ENCODE measurements at places on chromosomes 13 and 19. TPM values are rescaled to one million over a fixed set of nuclear protein-coding genes. Genes with fewer than 3 reads are reported as not detected.

NAPSA gene
- total RNA-seq = 4.5 TPM

SULT2A1 gene
- not detected for total RNA-seq

CEACAM4 gene
- total RNA-seq = not detected

KASH5 gene
- 0.33 TPM for total RNA-seq

DCT gene
- 0.13 TPM for total RNA-seq

WDR18 gene
- 47.6 TPM for total RNA-seq

AZU1 gene
- total RNA-seq = not detected

IGFL2 gene
- total RNA-seq = not detected

HCST gene
- total RNA-seq = 195 TPM

NCAN gene
- total RNA-seq = not detected

PNMA8A gene
- total RNA-seq = 0.63 TPM

SMIM24 gene
- 0.25 TPM for total RNA-seq

ZNF835 gene
- 2.3 TPM for total RNA-seq

PDX1 gene
- not detected for total RNA-seq

KCNN4 gene
- 28.8 TPM for total RNA-seq

SIGLEC10 gene
- not detected for total RNA-seq

KLC3 gene
- not detected for total RNA-seq

KLF1 gene
- total RNA-seq = 0.14 TPM

SIGLEC12 gene
- not detected for total RNA-seq

RXFP2 gene
- not detected for total RNA-seq

UBE2M gene
- 69.2 TPM for total RNA-seq

PTH2 gene
- 1.5 TPM for total RNA-seq

PGLYRP2 gene
- not detected for total RNA-seq

NKG7 gene
- total RNA-seq = 63.6 TPM

ZNF229 gene
- 0.66 TPM for total RNA-seq

CYP2S1 gene
- total RNA-seq = 0.94 TPM

IGFL4 gene
- not detected for total RNA-seq

VSTM2B gene
- total RNA-seq = not detected

PLVAP gene
- not detected for total RNA-seq

KCNJ14 gene
- 0.75 TPM for total RNA-seq

RANBP3 gene
- 79.2 TPM for total RNA-seq

PDE4C gene
- not detected for total RNA-seq

BEST2 gene
- total RNA-seq = not detected

SLC1A6 gene
- total RNA-seq = not detected

MEIOSIN gene
- not detected for total RNA-seq

SMIM17 gene
- not detected for total RNA-seq

TEX29 gene
- 0.50 TPM for total RNA-seq

ZNF616 gene
- total RNA-seq = 9.4 TPM

PGLYRP1 gene
- not detected for total RNA-seq

ZNF649 gene
- 15.2 TPM for total RNA-seq

MBD3L2 gene
- total RNA-seq = not detected

CLEC17A gene
- total RNA-seq = not detected

S1PR2 gene
- 5.8 TPM for total RNA-seq

PSG11 gene
- total RNA-seq = not detected

PRR20B gene
- not detected for total RNA-seq

SYNGR4 gene
- not detected for total RNA-seq

CD33 gene
- 16.0 TPM for total RNA-seq

ZNF528 gene
- total RNA-seq = 16.5 TPM

DAND5 gene
- 0.25 TPM for total RNA-seq

OLFM2 gene
- 20.2 TPM for total RNA-seq

Measured in activated naive CD4-positive, alpha-beta T cell treated with anti-CD3 and anti-CD28 coated beads, Interleukin-2, amount 10 ng/mL, durations not matched to agents 5 hours and 36 hours (primary cell).